ENCODE measurements at places on chromosomes 11 and 22.

DNA sequence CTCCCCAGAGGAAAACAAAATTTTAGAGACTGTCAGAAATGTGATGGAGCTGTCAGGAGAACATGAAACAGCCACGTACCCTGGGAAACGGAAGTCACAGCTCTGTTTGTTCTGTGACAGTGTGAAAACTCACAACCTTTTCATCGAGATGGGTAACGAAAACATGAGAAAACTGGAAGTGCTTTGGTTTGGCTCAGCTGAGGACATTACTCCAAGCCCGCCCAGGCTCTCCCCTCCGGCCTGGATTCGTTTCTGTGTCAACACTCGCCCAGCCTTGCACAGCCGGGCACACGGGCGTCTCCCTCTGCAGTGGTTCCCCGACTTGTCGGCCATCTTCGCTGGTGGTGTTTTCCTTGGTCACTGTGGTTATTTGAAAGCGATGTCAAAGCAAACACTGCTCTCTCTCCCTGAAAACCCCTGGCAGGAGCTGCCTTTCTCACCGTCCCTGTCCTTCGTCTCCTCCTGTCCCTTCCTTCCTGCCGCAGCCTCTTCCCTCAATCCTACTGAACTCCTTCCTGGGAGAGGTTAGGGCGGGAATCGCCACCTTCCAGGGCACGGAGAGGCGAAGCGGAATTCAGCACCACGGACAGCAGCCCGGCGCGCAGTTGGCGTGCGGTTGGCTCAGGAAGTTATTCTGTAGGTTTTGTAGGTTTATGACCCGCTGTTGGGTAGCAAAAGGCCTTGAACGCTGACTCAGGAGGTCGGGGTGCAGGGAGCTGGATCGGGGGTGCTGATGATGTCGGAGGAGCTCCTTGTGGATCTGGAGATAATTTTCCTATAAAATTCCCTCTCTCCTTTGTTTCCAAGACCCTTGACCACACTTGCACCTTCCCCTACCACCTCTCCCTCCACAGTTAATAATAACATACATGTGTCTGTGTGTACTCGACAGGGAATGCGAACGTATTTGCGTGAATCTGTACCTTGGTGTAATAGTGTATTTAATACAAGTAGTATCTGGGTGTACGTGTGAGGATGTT, 13.1 kb upstream of the RPS19BP1 start:
- no peaks in the 10 kb centered on the region for H3K4me1 ChIP-seq
- H3K36me3 ChIP-seq = no peaks in the 10 kb centered on the region
- no peak overlapping the region for H3K4me3 ChIP-seq
- no peak for DNase-seq
- no peak overlapping the region for H3K27ac ChIP-seq

DNA sequence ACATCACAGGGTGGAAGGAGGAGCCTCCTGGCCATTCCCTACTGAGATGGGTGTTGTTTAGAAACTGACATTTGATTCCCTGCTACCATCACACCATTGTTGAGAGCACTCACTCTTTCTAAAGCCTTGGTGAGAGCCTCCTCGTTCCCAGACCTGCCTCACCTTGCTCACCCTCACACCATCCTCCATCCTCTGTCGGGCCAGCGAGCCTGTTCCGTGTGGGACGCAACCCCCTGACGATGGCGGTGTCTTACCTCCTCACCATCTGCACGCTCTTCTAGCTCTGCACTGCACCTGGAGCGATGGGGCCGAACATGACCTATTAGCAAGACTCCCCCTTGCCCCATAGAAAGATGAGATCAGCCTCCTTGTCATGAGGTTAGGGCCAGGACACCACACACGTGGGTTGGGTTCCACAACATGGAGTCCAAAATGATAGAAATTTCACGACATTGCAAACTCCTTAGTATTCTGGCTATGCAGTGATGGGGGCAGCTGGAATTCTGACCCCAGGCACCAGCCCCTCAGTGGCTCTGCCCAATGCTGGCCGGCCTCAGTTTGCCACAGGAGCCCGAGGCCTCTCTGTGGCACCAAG, 1017.9 kb downstream of the TBC1D22A start:
- no peak for DNase-seq
- H3K4me1 ChIP-seq = no peaks in the 10 kb centered on the region
- H3K4me3 ChIP-seq = no peak overlapping the region
- no peaks in the 10 kb centered on the region for H3K27me3 ChIP-seq

DNA sequence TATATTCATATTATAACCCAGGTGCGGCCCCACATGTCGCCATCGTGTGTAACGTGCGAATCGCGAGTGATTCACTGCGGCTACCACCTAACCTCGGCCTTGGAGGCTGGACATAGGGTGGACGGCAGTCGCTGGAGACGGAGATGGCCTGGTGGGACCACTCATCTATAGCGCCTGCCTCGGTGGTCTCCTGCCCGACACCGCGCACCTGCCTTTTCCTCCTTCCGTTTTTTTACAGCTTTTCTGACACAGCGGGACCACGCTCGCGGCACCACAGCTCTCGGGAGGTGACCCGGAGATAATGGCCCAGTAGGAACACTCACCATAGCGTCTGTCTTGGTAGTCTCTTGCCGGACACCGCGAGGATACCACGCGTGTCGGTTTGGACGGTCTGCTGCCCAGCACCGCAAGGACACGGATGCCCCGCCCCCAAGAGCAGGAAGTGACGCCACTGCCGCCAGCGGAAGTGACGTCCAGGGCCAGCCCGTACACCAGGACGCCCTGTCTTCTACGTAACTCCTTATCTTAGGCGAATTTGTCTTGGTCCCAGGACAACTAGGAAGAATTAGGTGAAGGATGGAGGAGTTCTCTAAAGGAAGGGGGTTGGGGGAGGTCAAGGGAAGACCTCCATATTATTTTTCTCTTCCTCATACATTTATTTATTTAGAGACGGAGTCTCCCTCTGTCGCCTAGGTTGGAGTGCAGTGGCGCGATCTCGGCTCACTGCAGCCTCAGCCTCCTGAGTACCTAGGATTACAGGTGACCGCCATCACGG, 6.4 kb downstream of the SNU13 start:
- peak overlapping the region; percentile 59 for H3K27ac ChIP-seq
- peak overlapping the region; percentile 65 for H3K4me3 ChIP-seq
- H3K4me1 ChIP-seq = peaks cover 22% of the 10 kb centered on the region
- peak; percentile 64 for DNase-seq

DNA sequence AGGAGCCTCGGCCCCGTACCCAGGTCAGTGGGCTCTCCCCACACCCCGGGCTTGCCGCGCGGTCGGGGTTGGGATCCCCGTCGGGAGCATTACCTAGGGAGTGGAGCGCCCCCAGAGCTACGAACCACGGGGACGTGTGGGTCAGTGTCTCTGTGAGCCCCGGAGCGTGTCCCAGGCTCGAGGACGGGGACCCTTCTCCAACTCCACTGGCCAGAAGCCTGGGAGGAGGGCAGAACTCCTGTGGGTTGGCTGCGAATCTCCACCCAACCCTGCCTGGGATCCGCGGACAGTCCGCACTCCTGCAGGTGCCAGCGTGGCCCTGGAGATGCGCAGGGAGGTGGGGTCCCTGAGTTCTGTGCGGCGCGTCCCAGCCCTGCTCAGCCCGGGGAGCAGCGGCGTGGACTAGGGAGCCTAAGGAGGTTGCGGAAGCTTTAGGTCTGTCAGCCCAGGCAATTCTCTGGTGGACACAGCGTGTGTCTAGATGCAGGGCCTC, 346 bp downstream of the PPFIBP2 start:
- no peaks in the 10 kb centered on the region for H3K4me1 ChIP-seq
- H3K27me3 ChIP-seq = no peaks in the 10 kb centered on the region
- H3K27ac ChIP-seq = no peak overlapping the region

GRCh38 chr11:47187723-47188122, 1.5 kb upstream of the PACSIN3 start:
- peak overlapping the region; percentile 84 for H3K27ac ChIP-seq
- DNase-seq = peak; percentile 84
- H3K27me3 ChIP-seq = no peaks in the 10 kb centered on the region
- peaks cover 71% of the 10 kb centered on the region for H3K4me1 ChIP-seq

DNA sequence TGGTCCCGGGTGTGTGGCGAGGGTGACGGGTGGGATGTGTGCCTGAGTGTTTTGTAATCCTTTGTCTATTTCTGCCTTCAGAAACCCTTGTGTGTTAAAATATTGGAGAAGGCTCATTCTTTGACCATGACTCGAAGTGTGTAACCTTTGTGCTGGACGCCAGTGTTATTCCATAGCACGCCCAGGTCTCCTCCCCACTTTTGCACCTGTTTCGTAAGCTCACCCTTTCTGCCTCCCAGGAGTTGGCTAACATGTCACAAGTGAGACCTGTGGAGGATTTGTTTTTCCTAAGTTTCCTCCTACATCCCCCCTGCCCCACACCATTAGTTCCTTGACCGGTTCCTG, 382 bp downstream of the C11orf54 start:
- no peaks in the 10 kb centered on the region for H3K27me3 ChIP-seq
- H3K4me3 ChIP-seq = peak overlapping the region; percentile 81
- peaks cover 29% of the 10 kb centered on the region for H3K4me1 ChIP-seq
- peak overlapping the region; percentile 99 for H3K27ac ChIP-seq
- DNase-seq = peak; percentile 95
- H3K36me3 ChIP-seq = peaks cover 48% of the 10 kb centered on the region

DNA sequence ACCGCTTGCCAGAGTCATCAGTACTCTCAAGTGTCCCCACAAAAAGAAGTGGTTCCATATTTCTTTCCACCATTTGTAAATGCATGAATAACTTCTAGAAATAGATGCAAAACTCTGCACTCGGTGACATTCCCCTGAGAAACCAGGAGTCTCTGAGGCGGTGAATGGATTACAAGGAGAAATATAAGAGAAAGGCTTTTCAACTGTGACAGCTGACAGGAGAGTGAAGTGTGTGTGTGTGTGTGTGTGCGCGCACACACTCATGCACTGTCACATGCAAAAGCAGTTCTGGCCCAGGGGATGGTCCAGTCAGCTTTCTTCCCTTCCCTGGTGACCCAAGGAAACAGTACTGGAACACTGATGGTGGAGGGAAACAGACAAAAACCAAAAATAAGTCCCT, 710.0 kb downstream of the OPCML start:
- no peak overlapping the region for H3K27ac ChIP-seq
- no peak overlapping the region for H3K4me3 ChIP-seq
- DNase-seq = no peak
- H3K36me3 ChIP-seq = no peaks in the 10 kb centered on the region
- no peaks in the 10 kb centered on the region for H3K4me1 ChIP-seq
- no peaks in the 10 kb centered on the region for H3K27me3 ChIP-seq

DNA sequence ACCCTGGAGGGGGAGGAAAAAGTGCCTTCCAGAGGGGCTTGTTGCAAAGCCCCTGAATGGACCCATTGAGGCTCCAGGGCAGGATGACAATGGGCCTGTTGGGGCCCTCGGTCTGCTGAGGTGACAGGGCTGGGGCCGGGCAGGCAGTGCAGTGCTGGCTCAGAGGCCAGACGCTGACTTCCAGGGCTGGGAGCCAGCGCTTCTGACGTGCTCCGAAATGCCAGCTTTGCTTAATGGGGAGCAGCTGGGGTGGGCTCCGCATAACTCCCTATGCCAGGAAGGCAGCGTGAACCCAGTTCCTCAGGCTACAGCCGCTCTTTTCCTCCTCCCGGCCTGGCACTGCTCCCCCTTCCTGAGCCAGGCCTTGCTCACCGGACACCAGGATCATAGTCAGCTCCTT, 17.7 kb downstream of the NAV2 start:
- no peaks in the 10 kb centered on the region for H3K36me3 ChIP-seq
- no peaks in the 10 kb centered on the region for H3K27me3 ChIP-seq

Measured in PC-9 (cell line).